IPS DF 19.7 (cell line): ENCODE measurements at places on chromosomes 4 and X.

DNA sequence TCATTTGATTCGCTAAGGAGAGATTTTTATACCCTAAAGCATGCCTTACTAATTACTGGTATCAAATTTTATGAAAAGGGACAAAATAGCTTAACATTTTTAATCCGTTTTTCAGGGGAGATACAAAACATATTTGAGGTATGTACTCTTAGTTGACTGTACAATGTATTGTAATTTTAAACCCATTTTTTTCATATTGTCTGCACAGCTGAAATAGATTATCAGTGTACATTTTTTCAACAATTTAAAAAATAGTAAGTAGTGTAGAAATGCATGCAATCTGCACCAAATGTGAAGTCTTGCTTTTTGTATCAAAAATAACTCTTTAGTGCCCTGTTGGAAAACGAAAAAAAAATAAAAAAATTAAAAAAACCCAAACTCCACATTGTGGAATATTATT, 82.2 kb downstream of the TENM3 start:
- no peak for DNase-seq

GRCh38 chrX:24184018-24184417, 34.5 kb downstream of the ZFX start:
- no peak for DNase-seq

DNA sequence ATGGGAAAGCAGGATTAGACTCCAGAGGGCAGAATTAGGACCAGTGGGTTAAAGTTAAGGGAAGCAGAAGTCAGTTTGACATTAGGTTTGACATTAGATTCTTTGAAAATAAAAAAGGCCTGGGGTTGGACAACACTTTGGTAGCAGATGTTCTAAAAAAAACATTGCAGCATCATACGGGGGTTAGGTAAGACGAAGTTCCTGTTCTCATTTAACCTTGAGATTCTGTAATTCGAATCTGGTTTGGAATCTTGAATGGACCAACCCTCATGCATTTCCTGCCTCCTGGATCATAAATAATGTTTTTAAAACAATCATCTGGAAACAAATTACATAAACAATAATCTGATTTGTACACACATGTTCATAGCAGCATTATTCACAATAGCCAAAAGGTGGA, 181.0 kb downstream of the SHROOM3 start:
- DNase-seq: no peak

DNA sequence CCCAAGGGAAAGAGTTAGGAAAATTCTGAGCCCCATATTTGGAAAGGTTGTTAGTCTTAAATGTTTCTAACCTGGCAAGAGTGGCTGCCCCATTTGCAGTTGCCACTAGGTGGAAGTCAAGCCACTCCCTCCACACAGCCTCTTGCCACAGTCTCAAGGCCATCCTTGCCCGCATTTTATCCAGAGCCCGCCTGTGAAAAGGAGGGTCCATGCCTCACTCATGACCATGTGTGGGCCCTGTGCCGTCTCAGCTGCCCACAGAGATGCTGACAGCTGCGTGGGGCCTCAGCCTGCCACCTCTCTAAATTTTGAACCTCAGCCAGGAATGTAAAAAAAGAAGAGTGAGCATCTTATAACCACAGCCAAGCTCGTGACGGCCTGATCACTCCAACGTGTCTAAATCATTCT, 201.5 kb upstream of the FAM241A start:
- no peak for DNase-seq
